Stomach (tissue), 19 donors: ENCODE measurements at places on chromosomes 2 and 18. TPM values are rescaled to one million over a fixed set of nuclear protein-coding genes. Genes with fewer than 3 reads are reported as not detected.

GRCh38 chr2:104476075-104476474, 377.8 kb upstream of the POU3F3 start:
- no peak for DNase-seq

- DNase-seq, result no peak
Observed at GRCh38 chr2:72931280-72931910, 14.1 kb downstream of the EMX1 start.

GRCh38 chr2:71216501-71216900, 10.4 kb downstream of the PAIP2B start:
- DNase-seq, result no peak

- DNase-seq, result no peak
Observed at GRCh38 chr18:28183418-28184078, 6.6 kb upstream of the CDH2 start.

GRCh38 chr2:56693501-56693900, 509.7 kb downstream of the CCDC85A start:
- no peak for DNase-seq

GRCh38 chr2:188272121-188272520, 19.6 kb upstream of the GULP1 start:
- DNase-seq, result no peak

DNA sequence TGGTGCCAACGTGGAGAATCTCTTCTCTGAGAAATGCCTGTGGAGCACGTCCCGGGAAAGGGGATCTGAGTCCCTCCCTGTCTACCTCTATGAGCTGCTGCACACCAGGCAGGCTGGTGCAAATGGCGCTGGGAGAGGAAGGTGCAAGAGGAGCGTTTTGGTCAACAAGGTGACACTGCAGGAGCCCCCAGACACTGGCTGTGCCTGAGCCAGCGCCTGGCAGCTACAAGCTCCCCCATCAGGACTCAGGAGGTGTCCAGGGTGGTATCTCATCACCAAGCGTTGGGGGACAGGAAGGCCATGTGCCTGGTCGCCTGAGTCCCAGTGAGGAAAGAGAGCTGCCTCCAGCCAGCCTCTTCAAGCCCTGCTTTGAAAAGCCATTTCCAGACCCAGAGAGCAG, 173.4 kb downstream of the TNS1 start:
- no peak for DNase-seq

DNA sequence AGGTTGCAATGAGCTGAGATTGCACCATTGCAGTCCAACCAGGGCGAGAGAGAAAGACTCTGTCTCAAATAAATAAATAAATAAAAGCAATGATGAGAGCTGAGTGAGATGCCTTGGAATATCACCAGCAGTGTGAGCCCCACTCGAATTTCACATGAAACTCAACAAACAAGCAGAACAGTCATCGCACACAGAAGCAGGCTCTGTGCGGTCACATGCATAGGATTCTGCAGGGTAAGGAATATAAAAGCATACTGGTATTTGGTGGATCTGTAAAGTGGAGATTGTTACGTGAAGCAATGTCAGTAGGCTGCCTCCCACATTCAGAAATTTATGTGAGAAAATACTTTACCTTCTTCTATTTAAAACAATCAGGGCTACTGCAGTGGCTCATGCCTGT, 18.0 kb upstream of the AP1S3 start:
- DNase-seq, result no peak

GRCh38 chr2:15718103-15718943, 126.7 kb downstream of the DDX1 start:
- no peak for DNase-seq

Gene RAD51AP2
- 0.55 TPM for total RNA-seq

Gene RNF181
- not detected for total RNA-seq
